Calu3 (cell line): ENCODE measurements at places on chromosomes 12 and 14.
A peak's percentile ranks its signal among the peaks of the same experiment; 100 is the strongest.

DNA sequence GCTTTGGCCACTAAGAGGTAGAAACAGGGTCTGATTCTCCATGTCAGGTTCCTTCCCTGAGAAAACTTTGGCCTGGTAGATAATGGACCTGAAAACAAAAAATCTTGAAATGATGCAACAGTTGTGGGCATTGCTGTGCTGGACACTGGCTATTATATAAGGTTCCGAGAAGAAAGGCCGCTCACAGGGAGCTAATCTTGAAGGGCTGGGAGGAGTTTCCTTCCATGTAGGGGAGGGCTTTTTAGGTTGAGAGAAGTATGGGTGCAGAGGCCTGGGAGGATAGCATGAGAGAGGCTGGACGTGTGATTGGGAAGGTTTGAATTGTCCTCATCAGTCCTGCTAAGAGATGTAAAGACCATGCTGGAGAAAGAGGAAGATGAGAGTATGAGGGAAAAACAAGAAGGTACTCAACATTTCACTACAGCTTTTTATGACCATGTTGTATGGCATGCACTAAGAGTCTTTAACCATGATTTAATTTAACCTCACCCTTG is 11.6 kb downstream of the LRRK2 start:
- DNase-seq: no peak

DNA sequence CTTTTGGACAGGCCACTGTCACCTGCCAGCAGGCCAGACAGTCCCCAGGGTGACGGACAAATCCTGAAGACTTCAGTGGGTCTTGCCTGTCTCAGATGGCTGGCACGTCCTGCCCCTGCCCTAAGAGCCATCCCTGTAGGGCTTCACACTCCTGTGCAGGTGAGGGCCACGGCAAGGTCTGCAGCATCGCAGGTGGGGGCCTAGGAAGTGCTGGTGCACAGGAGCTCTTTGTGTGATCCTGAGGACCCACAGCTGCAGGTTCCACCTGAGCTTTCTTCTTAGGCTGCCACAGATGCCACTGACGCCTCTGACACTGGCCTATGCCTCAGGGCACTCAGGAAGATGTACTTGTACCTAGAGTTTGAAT is 108.5 kb upstream of the FKBP4 start:
- DNase-seq: no peak

- DNase-seq: no peak
Measured at GRCh38 chr12:121933522-121934308, 15.3 kb downstream of the CFAP251 start.

DNA sequence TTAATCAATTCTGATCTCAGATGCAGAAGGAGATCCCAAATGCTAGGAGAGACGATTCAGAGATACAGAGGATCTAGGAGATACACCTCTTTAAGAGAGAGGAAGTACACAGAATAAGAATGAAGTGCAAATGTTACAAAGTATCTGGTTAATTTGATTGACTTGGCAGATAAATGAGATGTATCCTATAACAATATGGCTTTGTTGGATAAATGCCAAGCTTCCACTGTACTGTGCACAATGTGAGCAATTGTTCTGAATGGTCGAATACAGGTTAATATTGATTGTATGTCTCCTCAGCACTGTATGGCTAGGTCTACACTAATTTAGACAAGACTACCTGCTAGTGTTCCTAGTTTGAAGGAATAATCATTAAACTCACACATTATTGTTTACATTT is 119.6 kb upstream of the PTPRB start:
- no peak for DNase-seq

- DNase-seq: peak; percentile 96
Measured at GRCh38 chr14:96796851-96797581, at the start of gene VRK1. VRK1 (plus strand) TSS chr14:96797382; CDS start chr14:96833472, 36,090 bp downstream.
